Thoracic aorta (tissue), 2 donors: ENCODE measurements at places on chromosomes 2 and 18. TPM values are rescaled to one million over a fixed set of nuclear protein-coding genes. Genes with fewer than 3 reads are reported as not detected.

DNA sequence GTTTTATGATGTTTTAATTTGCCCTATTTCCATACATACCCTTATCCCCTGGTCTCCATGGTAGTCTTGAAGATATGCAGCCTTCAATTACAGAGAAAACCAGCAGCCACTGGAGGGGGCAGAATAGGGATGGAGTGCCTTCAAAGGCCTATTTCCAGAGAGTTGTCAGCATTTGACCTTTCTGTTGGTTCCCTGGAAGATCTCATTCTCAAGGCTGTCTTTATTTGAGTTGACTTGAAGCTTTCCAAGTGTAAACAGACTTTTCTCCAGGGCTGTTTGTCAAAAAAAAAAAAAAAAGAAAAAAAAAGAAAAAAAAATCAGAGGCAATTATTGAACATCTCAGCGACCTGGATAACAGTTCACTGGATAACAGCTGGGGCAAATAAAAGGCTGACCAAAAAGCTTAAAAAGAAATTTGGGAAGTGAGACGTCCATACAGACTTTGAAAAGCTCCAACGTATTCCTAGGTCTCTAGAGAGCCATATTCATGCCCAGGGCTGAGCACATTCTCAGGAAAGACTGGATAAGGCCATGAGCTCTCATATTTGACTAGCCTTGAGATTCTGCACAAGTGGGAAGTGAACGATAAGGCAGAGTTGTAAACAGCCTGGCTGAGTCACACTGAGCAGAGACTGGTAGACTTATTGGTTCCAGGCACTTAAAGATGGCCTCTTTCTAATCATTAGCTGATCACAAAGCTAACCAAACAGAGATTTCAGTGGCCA is 126.6 kb downstream of the VAPA start:
- no peaks in the 10 kb centered on the region for H3K27me3 ChIP-seq
- no peak overlapping the region for H3K4me3 ChIP-seq
- DNase-seq, result no peak

The C2orf74 gene
- total RNA-seq, result 17.2 TPM

The C2orf15 gene
- total RNA-seq, result not detected

GRCh38 chr18:57142324-57142723 is 4.6 kb upstream of the BOD1L2 start:
- H3K36me3 ChIP-seq, result no peaks in the 10 kb centered on the region
- no peak overlapping the region for H3K4me3 ChIP-seq
- no peak for DNase-seq
- no peaks in the 10 kb centered on the region for H3K27me3 ChIP-seq
- no peak overlapping the region for H3K27ac ChIP-seq
- no peaks in the 10 kb centered on the region for H3K4me1 ChIP-seq

GRCh38 chr18:67621906-67622305 is 105.4 kb upstream of the DSEL start:
- DNase-seq, result no peak
- H3K27ac ChIP-seq, result no peak overlapping the region
- no peaks in the 10 kb centered on the region for H3K4me1 ChIP-seq
- H3K27me3 ChIP-seq, result no peaks in the 10 kb centered on the region
- no peaks in the 10 kb centered on the region for H3K36me3 ChIP-seq
- H3K4me3 ChIP-seq, result no peak overlapping the region

DNA sequence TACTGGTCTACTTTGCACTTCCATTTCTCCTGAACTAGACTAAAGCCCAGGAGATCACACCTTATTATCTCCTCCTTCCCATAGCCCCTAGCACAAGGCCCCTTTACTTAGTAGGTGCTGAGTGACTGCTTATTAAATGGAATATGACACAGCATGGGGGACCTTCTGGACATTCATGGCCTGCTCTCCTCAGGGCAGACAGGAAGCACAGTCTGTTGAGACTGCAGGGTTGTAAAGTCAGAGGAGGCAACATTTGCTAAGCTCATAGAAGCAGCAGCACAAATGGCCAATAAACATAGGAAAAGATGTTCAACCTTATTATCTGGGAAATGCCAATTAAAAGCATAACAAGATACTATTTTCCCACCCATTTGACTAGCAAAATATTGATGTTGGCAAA is 75.3 kb downstream of the DNMT3A start:
- H3K36me3 ChIP-seq, result peaks cover 21% of the 10 kb centered on the region
- no peak overlapping the region for H3K27ac ChIP-seq
- no peak for DNase-seq

The C2orf66 gene
- not detected for total RNA-seq

GRCh38 chr2:99476629-99477028 is 13.2 kb downstream of the REV1 start:
- DNase-seq, result no peak
- H3K4me3 ChIP-seq, result no peak overlapping the region
- H3K4me1 ChIP-seq, result peaks cover 17% of the 10 kb centered on the region

GRCh38 chr2:73611193-73611592 is 31.0 kb downstream of the NAT8 start:
- no peak overlapping the region for H3K4me3 ChIP-seq
- peaks cover 8% of the 10 kb centered on the region for H3K36me3 ChIP-seq
- no peak for DNase-seq

GRCh38 chr18:4369705-4370104 is 85.4 kb downstream of the DLGAP1 start:
- no peaks in the 10 kb centered on the region for H3K36me3 ChIP-seq
- no peaks in the 10 kb centered on the region for H3K27me3 ChIP-seq
- H3K4me1 ChIP-seq, result no peaks in the 10 kb centered on the region
- DNase-seq, result no peak
- no peak overlapping the region for H3K4me3 ChIP-seq
- H3K27ac ChIP-seq, result no peak overlapping the region

DNA sequence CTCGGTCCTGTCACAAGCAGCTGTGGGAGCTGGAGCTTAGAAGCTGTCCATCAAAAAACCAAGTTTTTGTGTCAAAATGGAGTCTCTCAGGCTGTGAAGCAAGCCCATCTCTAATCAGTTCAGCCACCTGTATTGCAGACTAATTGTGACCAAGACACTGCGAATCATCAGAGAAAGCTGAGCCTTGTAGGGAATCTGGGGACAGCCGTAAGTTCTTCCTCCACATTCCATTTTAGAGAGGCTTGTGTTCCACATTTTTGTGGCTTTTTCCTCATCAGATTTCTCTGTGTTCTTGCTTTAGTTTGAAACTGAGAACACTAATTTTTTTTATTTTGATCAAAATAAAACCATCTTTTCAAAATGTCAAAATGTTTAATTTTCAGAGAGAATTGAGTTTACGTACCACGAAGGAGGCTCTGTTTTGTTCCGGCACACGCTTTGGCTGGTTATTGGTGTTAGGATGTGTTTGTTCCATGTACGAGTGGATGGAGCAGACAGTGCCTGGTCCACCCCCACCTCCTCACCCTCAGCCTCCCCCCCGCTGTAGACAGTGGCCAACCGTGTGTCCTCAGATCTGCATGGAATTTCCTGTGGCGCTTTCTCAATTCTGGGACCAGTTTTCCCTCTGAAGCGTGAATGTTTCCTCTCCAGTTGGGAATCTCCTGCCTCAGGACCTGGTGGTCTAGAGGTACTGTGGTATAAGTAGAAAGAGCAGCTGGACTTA is 140.8 kb downstream of the AGAP1 start:
- DNase-seq, result no peak
- peaks cover 6% of the 10 kb centered on the region for H3K4me1 ChIP-seq
- no peaks in the 10 kb centered on the region for H3K36me3 ChIP-seq
- no peak overlapping the region for H3K4me3 ChIP-seq
- no peak overlapping the region for H3K27ac ChIP-seq
- H3K27me3 ChIP-seq, result no peaks in the 10 kb centered on the region

- no peak for DNase-seq
- no peaks in the 10 kb centered on the region for H3K27me3 ChIP-seq
- no peak overlapping the region for H3K4me3 ChIP-seq
- no peaks in the 10 kb centered on the region for H3K4me1 ChIP-seq
- no peaks in the 10 kb centered on the region for H3K36me3 ChIP-seq
Measured at GRCh38 chr2:17306706-17307105, 211.5 kb downstream of the RAD51AP2 start.

The TUBB8B gene
- not detected for total RNA-seq

The KLHL29 gene
- 24.4 TPM for total RNA-seq

The TUBA3E gene
- total RNA-seq, result not detected

DNA sequence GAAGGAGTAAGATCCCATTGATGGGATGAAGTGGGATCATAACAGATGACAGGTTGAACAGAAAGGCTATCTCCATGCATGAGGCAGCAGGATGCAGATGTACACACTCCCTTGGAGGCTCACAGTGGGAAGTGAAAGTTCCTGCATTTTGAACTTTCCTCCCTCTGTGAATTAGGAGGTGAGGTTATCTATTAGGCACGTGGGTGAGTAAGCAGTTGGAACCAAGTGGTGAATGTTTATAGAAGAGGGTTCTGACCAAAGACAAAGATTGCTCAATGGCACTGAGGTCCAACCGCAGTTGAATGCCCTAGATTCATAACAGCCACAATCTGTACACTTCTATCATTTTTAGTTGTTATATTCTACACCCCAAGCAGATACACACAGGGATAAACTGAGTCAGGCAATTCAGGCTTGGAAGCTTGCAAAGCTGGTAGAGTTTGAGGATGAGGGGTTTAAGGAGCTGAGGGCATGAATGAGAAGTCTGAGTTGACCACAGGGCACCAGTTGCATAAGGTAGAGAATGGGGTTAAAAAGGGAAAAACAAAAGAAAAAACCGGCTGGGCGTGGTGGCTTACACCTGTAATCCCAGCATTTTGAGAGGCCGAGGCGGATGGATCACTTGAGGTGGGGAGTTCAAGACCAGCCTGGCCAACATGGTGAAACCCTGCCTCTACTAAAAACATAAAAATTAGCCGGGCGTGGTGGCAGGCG is 7.1 kb upstream of the KCMF1 start:
- peaks cover 10% of the 10 kb centered on the region for H3K36me3 ChIP-seq
- no peak overlapping the region for H3K4me3 ChIP-seq
- no peak overlapping the region for H3K27ac ChIP-seq
- H3K4me1 ChIP-seq, result peaks cover 10% of the 10 kb centered on the region
- DNase-seq, result no peak
- no peaks in the 10 kb centered on the region for H3K27me3 ChIP-seq

The CNGA3 gene
- total RNA-seq, result not detected

DNA sequence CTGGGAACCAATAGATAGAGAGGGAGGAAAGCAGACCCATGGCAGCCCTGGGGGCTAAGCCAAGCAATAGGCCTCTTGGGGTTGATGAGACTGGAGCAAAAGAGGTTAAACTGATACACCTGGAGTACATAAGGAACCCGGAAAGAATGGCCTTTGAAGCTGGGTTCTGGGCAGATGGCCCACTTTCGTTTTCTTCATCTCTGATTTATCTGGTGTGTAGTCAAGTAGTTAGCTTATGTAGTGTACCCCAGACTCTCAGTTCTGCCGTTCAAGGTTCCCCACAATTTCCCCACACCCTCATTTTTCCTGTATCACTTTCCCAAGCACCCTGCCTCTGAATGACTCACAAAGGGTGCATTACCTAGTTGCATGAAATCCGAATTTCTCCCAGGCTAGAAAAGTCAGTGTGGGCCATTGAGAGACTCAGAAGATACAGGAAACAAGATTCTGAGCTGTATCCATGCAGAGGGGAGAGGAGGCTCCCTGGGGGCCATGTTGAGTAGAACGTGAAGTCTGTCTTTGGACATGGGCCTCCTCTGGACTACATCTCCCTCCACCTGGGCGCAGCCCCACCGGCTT is 235.0 kb downstream of the LOXHD1 start:
- H3K4me1 ChIP-seq, result peaks cover 3% of the 10 kb centered on the region
- no peak overlapping the region for H3K27ac ChIP-seq
- no peak overlapping the region for H3K4me3 ChIP-seq
- H3K36me3 ChIP-seq, result no peaks in the 10 kb centered on the region

- no peaks in the 10 kb centered on the region for H3K36me3 ChIP-seq
- peaks cover 11% of the 10 kb centered on the region for H3K4me1 ChIP-seq
- no peak for DNase-seq
- no peak overlapping the region for H3K4me3 ChIP-seq
- H3K27ac ChIP-seq, result no peak overlapping the region
- H3K27me3 ChIP-seq, result no peaks in the 10 kb centered on the region
Measured at GRCh38 chr2:46519265-46519664, 39.9 kb downstream of the TMEM247 start.

The COA5 gene
- 29.8 TPM for total RNA-seq

- H3K27me3 ChIP-seq, result no peaks in the 10 kb centered on the region
- H3K4me3 ChIP-seq, result no peak overlapping the region
- DNase-seq, result no peak
- H3K27ac ChIP-seq, result no peak overlapping the region
- H3K36me3 ChIP-seq, result peaks cover 7% of the 10 kb centered on the region
- H3K4me1 ChIP-seq, result no peaks in the 10 kb centered on the region
Measured at GRCh38 chr18:49841236-49842217, 28.2 kb upstream of the ACAA2 start.

The AQP12B gene
- total RNA-seq, result not detected

- no peaks in the 10 kb centered on the region for H3K36me3 ChIP-seq
- H3K4me3 ChIP-seq, result no peak overlapping the region
- H3K27me3 ChIP-seq, result no peaks in the 10 kb centered on the region
- H3K4me1 ChIP-seq, result no peaks in the 10 kb centered on the region
- no peak overlapping the region for H3K27ac ChIP-seq
Measured at GRCh38 chr2:136225950-136226835, 108.2 kb upstream of the CXCR4 start.

DNA sequence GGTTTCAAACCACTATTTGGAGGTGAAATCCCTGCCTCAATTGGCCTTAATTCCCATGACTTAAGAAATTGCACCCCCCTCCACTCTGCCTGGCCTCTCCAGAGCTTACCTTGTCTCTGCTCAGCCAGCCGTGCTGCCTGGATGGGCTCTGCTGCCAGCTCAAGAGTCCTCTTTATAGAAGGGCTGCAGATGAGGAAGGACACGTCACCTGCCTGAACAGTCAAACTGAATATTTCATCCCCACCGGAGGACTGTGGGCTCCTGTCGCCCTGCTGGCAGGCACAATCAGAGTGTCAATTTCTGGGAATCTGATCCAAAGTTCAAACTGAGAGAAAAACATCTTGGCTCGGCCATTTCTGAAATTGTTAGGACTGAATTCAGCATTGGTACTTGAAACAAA is at the start of gene OTOS:
Gene OTOS, minus strand, starts transcription at position 148 of the 400 bp plus-strand sequence. CDS start 332 bp downstream, outside the sequence.
- no peak within 1 kb of the TSS for H3K27ac ChIP-seq
- no peaks in the 10 kb centered on the region for H3K27me3 ChIP-seq
- H3K4me3 ChIP-seq, result no peak within 1 kb of the TSS
- H3K4me1 ChIP-seq, result peaks cover 4% of the 10 kb centered on the region

GRCh38 chr2:15919716-15920434 is 20.5 kb upstream of the MYCN start:
- no peak overlapping the region for H3K4me3 ChIP-seq
- no peaks in the 10 kb centered on the region for H3K36me3 ChIP-seq
- peaks cover under 1% of the 10 kb centered on the region for H3K4me1 ChIP-seq
- no peak overlapping the region for H3K27ac ChIP-seq

The PRKCE gene
- 5.8 TPM for total RNA-seq

- no peak overlapping the region for H3K4me3 ChIP-seq
- peaks cover 10% of the 10 kb centered on the region for H3K4me1 ChIP-seq
- H3K27ac ChIP-seq, result no peak overlapping the region
- H3K36me3 ChIP-seq, result no peaks in the 10 kb centered on the region
- DNase-seq, result no peak
Measured at GRCh38 chr2:33023728-33024500, 77.2 kb downstream of the LTBP1 start.

- peak overlapping the region; percentile 87 for H3K27ac ChIP-seq
- peaks cover 96% of the 10 kb centered on the region for H3K4me1 ChIP-seq
- H3K4me3 ChIP-seq, result peak overlapping the region; percentile 62
- no peak for DNase-seq
- no peaks in the 10 kb centered on the region for H3K36me3 ChIP-seq
Measured at GRCh38 chr18:48934415-48934722, 16.4 kb downstream of the SMAD7 start.
